SHP77 (cell line): ENCODE measurements at places on chromosomes 5 and 9.

DNA sequence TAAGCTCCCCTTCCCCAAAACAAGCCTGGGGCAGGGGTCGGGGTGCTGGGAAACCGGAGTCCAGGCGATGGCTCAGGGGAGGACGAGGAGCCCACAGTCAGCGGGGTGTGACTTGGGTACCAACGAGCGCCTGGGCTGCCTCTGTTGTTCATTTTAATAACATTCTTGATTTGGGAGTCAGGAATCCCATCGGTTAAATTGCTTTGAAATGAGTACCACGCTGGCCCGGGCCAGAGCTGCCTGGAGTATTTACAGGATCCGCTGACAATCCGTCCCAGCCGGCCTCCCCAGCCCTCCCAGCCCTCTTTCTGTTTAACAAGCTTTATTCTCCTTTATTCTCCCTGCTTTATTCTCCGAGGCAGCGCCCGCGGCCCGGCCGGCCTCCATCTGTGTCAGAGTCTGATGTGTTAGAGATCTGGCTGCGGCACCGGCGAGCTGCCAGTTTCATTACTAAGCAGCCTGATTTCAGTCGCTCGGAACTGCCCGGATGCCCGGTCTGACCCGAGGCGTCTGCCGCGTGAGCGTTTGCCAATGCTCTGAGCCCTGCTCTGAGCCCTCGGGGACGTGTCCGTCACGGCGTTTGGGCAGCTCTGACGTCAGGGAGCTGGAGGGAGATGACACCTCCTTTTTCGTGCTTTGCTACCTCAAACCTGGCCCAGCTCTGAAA, 16.5 kb upstream of the QRFP start:
- DNase-seq = peak; percentile 27

DNA sequence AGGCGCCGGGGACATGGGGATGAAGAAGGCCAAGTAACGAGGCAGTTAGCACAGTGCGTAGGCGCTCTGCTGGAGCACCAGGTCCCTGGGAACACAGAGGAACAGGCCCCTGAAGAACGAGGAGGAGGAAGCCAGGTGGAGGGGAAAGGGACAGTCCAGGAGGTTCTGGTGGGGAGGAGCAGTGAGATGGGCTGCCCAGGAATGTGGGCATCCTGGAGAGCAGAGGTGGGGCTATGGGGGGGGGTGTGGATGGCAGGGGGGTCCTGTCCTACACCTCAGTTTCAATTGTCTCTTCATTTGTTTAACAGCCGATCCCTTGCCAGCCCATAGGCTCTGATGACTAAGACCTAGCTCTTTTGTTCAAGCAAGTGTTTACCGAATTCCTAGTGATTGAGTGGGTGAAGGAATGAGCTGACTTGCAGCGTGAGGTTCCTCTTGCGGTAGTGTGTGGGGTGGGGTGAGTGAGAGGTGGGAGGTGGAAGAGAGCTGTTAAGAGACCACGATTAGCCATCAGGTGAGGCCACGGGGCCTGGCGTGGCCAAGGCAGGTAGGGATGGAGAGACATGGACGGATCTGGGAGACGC, 8.4 kb upstream of the PHYHD1 start:
- DNase-seq = no peak

DNA sequence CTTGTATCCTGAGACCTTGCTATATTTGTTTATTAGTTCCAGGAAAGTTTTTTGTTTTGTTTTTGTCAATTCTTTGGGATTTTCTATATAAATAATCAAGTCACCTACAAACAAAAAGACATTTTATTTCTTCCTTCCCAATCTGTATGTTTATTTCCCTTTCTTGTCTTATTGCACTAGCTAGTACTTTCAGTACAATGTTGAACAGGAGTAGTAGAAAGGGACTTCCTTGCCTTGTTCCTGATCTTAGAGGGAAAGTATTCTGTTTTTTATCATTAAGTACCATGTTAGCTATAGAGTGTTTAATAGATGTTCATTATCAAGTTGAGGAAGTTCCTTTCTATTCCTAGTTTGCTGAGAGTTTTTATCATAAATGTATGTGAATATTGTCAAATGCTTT, 119.5 kb upstream of the TLE4 start:
- DNase-seq = no peak

- no peak for DNase-seq
These were observed 69.3 kb downstream of the PAX5 start for GRCh38 chr9:36964791-36965190.

DNA sequence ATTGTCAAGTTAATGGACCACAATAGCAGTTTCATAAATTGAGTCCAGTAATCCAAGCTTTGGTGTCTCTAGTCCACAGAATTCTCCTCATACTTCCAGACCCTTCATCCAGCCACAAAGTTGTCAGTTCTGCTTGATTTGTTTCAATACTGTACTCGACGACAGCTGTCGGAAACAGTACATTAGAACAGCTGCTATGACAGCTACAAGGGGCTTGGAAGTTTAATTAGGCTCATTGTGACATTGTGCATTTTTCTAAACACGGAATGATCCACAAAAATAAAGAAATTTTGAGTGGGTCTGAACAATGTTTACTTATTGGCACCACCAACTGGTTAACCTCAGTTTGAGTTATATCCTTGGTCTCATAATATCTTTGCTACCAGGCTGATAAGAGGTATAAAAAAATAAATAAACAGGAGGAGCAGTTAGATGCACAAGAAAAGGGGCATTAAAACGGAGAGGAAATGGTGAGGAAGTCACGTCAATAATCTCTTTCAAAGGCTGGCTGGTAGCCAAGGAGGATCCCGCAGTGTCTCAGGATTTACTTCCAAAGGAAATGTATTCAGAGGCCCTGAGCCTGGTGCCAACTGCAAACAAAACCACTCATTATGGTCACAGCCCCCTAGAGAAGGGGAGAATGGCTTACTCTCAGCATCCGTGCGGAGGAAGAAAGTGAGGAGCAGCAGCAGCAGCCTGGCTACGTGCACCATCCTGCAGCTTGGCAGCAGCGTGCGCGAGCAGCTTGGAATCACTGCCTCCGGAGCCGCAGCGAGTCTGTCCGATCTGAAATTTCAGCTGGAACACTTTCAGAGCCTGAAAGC, 933.8 kb upstream of the DMAC1 start:
- peak; percentile 42 for DNase-seq

DNA sequence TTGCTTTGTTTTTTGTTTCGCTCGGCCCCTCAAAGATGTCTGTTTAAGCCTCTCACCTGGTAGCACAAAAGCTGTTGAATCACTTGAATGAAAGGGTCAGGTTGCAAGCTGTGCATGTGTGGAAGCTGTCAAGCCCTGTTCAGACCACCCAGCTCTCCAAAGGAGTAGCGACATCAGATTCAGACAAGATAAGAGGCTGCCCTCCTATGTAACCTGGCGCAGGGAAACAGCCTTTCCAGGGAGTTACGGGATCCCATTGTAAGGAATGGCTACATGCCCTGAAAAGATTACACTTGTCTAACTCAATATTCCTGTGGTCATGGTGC, 2.9 kb downstream of the FREM1 start:
- DNase-seq = no peak

GRCh38 chr5:103487822-103488493, 74.6 kb downstream of the NUDT12 start:
- no peak for DNase-seq
